ENCODE measurements at places on chromosomes 12 and 14. TPM values are rescaled to one million over a fixed set of nuclear protein-coding genes. Genes with fewer than 3 reads are reported as not detected.

Gene KRT85
- not detected for total RNA-seq

Gene RDH12
- total RNA-seq: not detected

Gene COL2A1
- total RNA-seq: not detected

Gene CBLN3
- total RNA-seq: 1.6 TPM

Gene PLEKHD1
- total RNA-seq: 0.08 TPM

Gene HCAR3
- total RNA-seq: not detected

Gene ARHGAP9
- 6.0 TPM for total RNA-seq

Gene TAS2R50
- total RNA-seq: 1.1 TPM

GRCh38 chr12:52655720-52656124 lies 3.7 kb upstream of the KRT2 start:
- DNase-seq: no peak

DNA sequence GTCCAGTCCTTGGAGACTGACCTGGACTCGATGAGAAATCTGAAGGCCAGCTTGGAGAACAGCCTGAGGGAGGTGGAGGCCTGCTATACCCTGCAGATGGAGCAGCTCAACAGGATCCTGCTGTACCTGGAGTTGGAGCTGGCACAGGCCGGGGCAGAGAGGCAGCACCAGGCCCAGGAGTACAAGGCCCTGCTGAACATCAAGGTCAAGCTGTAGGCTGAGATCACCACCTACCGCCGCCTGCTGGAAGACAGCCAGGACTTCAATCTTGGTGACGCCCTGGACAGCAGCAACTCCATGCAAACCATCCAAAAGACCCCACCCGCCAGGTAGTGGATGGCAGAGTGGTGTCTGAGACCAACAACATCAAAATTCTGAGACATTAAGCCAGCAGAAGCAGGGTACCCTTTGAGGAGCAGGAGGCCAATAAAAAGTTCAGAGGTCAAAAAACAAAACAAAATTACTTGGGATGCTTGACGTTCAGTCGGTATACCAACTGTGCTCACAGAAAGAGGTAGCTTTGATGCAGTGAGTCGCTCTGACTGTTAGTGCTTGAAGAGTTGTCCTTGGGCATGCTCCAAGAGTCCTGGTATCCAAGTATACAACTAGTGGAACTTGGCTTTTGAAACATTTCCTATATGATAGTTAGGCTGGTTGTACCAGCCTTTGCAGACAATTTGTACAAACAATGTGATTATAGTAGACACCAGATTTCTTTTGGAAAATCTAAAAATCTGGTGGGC lies 4.8 kb downstream of the MED6 start:
- DNase-seq: peak; percentile 38

- peak; percentile 33 for DNase-seq
Measured at GRCh38 chr12:132393245-132393795, 63.9 kb upstream of the GALNT9 start.

DNA sequence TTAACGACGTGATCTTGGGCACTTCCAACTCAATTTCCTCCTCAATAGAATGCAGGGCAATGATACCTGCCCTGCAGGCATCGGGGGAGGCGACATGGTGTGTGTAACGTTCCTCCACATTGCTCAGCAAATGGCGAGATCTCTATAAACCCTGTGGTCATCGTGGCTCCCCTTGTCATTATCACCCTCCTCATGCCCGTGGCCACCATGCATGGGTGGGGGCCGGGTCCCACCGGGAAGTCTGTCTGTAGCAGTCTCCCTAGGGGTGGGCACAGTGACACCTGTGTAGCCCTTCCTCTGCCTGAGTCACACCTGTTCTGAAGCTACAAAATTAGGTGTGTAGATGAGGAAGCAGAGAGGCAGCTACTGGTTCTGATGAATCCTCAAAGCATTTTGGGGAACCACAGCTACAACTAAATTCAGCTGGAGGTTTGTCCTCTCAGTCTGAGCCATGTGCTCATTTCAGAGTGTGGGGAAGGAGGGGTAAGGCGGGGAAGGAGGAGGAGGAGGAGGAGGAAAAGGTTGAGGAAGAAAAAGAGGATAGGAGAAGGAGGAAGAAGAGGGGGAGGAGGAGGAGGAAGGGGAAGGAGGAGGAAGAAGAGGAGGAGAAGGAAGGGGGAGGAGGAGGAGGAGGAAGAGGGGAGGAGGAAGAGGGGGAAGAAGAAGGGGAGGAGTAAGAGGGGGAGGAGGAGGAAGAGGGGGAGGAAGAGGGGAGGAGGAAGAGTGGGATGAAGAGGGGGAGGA lies 11.0 kb upstream of the CACNA2D4 start:
- DNase-seq: no peak

DNA sequence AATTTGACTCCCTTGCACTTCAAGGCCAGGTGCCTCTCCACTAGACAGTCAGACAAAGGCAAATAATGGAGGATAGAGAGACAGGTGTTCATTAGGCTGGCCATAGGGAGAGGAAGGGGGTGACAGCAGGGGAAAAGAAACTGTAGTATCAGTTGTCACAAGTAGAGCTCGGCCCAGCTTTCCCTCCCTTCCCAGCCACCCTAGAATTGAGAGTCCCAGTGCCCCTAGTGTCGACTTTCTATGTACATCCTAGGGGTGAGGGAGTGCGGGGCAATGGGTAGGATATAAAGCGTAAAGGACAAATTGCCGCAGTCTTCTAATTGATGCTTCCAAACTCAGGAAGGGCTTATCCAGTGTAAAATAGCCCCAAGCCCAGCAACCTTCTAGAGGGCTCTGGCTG lies 39.0 kb downstream of the BAZ2A start:
- DNase-seq: no peak

DNA sequence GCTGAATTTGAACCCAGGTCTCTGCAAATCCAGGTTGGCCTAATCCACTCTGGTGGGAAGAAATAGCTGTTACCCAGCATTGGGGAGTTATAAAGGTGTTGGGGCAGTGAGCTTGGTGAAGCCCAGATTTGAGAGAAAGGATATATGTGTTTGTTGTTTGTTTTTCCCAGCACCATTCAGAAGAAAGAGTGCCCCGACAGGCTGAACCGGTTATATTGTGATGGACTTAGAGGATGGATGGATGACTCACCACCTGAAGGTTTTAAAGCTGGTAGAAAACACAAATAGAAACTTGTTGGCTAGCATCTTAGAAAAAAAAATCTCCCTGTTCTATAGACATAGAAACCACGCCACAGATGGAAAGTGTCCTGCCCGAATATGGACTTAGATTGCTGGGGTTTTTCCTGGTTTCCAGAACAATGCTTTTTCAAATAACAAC lies 404.6 kb downstream of the MED13L start:
- DNase-seq: no peak

- DNase-seq: no peak
Measured at GRCh38 chr14:35829449-35829848, 3.3 kb downstream of the BRMS1L start.

GRCh38 chr14:23294734-23295561 lies 7.7 kb downstream of the PPP1R3E start:
- DNase-seq: peak; percentile 41

DNA sequence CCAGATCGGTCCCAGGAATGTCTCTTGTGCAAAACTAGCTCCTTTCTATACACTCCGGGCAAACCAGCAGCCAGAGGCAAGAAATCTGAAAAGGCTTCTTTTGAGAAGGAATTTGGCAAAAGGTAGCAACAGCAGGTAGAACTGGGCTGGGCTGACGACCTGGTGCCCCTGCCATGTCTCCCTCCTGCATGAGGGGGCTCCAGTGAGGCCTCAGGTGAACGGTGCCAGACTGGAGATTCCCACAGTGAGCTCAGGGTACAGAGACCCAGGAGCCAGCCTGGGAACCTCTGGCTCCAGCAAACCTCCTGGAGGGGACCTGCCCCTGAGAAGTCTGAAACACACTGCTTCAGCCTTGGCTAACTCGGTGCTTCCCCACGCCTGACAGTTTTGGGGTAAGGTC lies 10.8 kb downstream of the ITPK1 start:
- no peak for DNase-seq

GRCh38 chr12:66804563-66804974 lies 125.7 kb upstream of the GRIP1 start:
- DNase-seq: no peak
